SK-N-SH (cell line): ENCODE measurements at places on chromosomes 1 and 21. TPM values are rescaled to one million over a fixed set of nuclear protein-coding genes. Genes with fewer than 3 reads are reported as not detected.

- H3K4me3 ChIP-seq: no peak overlapping the region
- no peak overlapping the region for H3K27ac ChIP-seq
- peaks cover 2% of the 10 kb centered on the region; the same call in 1 of the 2 replicates for H3K4me1 ChIP-seq
- no peaks in the 10 kb centered on the region for H3K36me3 ChIP-seq
Measured at GRCh38 chr1:175174309-175175102, 18.1 kb downstream of the KIAA0040 start.

- no peak for DNase-seq
- no peaks in the 10 kb centered on the region for H3K36me3 ChIP-seq
Measured at GRCh38 chr1:119372503-119373086, 4.0 kb downstream of the HAO2 start.

Gene PLEKHA6
- 1.2 and 3.1 TPM in 2 replicates for polyA plus RNA-seq

DNA sequence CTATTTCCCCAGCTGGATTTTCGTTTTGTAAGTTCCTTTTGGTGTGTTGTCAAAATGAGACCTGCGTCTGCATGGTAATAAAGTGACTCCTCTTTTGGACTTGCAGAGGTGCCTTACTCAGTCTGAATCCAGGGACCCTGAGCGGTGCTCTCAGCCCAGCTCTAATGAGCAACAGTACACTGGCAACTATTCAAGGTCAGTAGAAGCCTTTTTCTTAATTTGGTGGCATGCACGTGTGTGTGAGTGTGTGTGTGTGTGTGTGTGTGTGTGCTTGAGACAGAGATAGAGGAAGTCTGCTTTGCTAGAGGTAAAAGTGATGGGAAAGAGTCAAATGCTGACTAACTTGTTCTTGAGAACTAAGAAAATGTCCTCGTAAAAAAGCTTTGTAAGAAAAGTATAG lies 105.4 kb downstream of the CD247 start:
- H3K27ac ChIP-seq: no peak overlapping the region
- DNase-seq: no peak
- no peak overlapping the region for H3K4me3 ChIP-seq
- peaks cover 20% of the 10 kb centered on the region for H3K36me3 ChIP-seq
- H3K4me1 ChIP-seq: peaks cover 2% of the 10 kb centered on the region; the same call in 1 of the 2 replicates

Gene KLHDC8A
- polyA plus RNA-seq: 0.02 and 0.03 TPM in 2 replicates

Gene OR2T11
- polyA plus RNA-seq: not detected in 2 replicates

Gene PRDM16
- not detected in 2 replicates for polyA plus RNA-seq

DNA sequence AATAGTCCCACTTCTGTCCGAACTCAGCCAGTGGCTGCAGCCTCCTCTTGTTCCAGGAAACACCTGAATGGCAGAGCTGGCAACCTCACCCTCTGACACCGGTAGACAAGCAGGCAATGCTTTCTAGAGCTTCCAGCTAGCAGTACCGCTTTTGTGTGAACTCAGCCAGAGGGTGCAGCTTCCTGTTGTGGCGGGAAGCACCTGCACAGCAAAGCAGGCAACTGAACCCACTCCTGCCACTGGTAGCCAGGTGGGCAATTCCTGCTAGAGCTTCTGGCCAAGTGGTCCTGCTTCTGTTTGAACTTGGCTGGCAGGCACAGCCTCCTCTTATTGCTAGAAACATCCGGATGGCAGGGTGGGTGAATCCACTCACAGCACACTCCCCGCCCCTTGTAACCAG lies 40.1 kb upstream of the TMPRSS15 start:
- no peak overlapping the region for H3K4me3 ChIP-seq
- DNase-seq: no peak
- no peaks in the 10 kb centered on the region for H3K27me3 ChIP-seq
- no peaks in the 10 kb centered on the region for H3K36me3 ChIP-seq
- H3K4me1 ChIP-seq: no peaks in the 10 kb centered on the region

Gene ADAMTS1
- 118 and 137 TPM in 2 replicates for polyA plus RNA-seq

DNA sequence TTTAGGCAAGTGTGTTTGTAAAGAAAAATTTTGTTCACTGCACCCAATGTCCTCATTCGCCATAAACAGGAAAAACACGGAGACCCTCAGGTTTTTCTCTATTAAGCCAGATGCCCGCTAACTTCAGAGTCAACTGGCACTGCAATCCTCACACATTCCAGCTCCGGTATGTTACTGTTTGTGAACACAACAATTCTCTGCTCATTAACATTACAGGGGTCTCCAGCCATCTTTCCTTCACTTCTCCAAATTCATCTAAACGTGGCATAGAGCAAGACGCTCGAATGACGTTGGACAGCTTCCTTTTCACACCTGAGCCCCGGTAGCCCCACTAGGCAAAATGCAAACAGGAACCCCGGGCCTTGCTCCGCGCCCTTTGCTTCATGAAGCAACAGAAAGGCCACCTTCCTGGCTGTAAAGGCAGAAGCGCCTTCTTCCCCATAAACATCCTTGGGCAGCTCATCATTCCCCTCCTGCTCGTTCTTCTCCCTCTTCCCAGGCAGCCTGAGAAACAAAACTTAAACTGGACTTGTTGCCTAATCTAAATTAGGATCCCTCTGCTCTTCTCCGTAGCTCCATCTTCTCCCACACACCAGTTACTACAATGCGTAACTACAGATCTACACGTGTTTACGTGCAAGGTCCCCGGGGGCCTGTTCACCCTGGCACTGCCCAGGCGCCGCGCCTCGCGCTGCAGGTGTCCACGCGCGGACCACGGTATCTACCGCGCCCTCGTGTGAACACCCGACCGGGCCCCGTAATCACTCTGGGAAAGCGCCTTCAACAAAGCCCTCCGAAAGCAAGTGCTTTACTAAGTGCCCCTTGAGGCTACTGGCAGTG lies 1.2 kb downstream of the LBR start:
- H3K4me3 ChIP-seq: peak overlapping the region; percentile 89
- H3K36me3 ChIP-seq: peaks cover 7% of the 10 kb centered on the region
- DNase-seq: peak; percentile 52
- H3K27ac ChIP-seq: no peak overlapping the region; the same call in 1 of the 2 replicates
- H3K27me3 ChIP-seq: no peaks in the 10 kb centered on the region

Gene EFNA4
- polyA plus RNA-seq: 15.9 and 17.7 TPM in 2 replicates

DNA sequence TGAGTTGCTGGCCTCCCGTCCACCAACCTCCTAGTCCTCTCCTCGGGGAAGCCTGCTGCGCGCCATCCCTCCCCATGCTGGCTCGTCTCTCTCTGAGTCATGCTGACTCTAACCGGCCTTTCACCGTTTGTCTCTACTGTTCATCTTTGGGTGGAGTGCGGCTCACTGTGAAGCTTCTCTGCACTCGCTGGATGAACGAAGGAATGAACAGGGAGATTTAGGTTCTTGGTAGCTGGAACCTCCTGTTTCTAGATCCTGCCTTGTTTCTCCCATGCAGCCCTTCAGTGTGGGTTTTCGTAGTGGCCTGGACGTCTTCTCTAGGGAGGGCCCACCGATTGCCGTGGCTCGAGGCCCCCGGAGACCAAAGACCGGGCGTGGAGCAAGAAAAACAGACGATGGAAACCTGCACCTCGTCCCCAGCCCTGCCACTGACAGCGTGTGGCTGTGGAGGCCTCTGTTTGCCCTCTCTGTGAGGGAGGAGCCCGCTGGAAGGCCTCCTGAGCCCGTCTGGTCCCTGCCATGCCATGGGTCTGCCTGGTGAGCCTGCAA lies 227.6 kb upstream of the C1orf174 start:
- H3K4me1 ChIP-seq: no peaks in the 10 kb centered on the region
- H3K36me3 ChIP-seq: no peaks in the 10 kb centered on the region
- H3K27me3 ChIP-seq: no peaks in the 10 kb centered on the region
- no peak overlapping the region for H3K4me3 ChIP-seq

Gene CBS
- polyA plus RNA-seq: 15.1 and 19.9 TPM in 2 replicates

DNA sequence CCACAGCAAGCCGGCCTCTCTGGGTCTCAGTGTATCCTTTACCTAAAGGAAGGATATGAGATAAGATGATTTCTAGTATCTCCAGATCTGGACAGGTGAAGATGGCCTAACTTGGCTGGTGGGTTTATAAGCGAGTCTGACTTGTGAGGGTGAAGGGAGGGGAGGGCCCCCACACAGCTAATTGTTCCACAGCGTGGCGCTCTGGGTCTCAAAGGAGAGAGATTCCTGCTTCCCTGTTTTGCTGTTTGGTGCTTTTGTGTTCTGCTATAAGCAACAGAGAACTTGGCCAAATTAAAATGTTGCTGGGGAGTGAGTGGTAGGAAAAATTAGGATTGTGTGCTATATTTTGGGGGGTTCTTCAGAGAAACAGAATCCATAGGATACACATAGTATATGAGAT lies 28.9 kb upstream of the NLRP3 start:
- no peak for DNase-seq
- H3K4me1 ChIP-seq: peaks cover 16% of the 10 kb centered on the region; the same call in 1 of the 2 replicates
- H3K27ac ChIP-seq: peak overlapping the region; percentile 26; the same call in 1 of the 2 replicates

GRCh38 chr1:104720741-104721140 lies 971.0 kb downstream of the AMY1C start:
- DNase-seq: no peak
- H3K4me1 ChIP-seq: no peaks in the 10 kb centered on the region
- no peaks in the 10 kb centered on the region for H3K36me3 ChIP-seq
- no peak overlapping the region for H3K4me3 ChIP-seq
- H3K27ac ChIP-seq: no peak overlapping the region

- H3K27ac ChIP-seq: peak overlapping the region; percentile 28; the same call in 1 of the 2 replicates
- H3K27me3 ChIP-seq: no peaks in the 10 kb centered on the region
- H3K4me1 ChIP-seq: peaks cover 15% of the 10 kb centered on the region; the same call in 1 of the 2 replicates
Measured at GRCh38 chr1:110477041-110477440, 26.1 kb downstream of the PROK1 start.

GRCh38 chr1:2967329-2967725 lies 53.9 kb upstream of the ACTRT2 start:
- no peaks in the 10 kb centered on the region for H3K36me3 ChIP-seq
- H3K27ac ChIP-seq: no peak overlapping the region
- H3K27me3 ChIP-seq: no peaks in the 10 kb centered on the region

Gene HES2
- 0.03 TPM in 2 replicates for polyA plus RNA-seq

Gene LYPD8
- 1.5 and 1.6 TPM in 2 replicates for polyA plus RNA-seq

- H3K4me3 ChIP-seq: no peak overlapping the region
- no peaks in the 10 kb centered on the region for H3K36me3 ChIP-seq
- H3K27ac ChIP-seq: no peak overlapping the region
Measured at GRCh38 chr1:213953806-213954205, 34.0 kb upstream of the PROX1 start.

GRCh38 chr1:107807405-107807804 lies 157.6 kb downstream of the VAV3 start:
- no peak overlapping the region for H3K27ac ChIP-seq
- H3K27me3 ChIP-seq: no peaks in the 10 kb centered on the region
- H3K36me3 ChIP-seq: no peaks in the 10 kb centered on the region
- peaks cover 2% of the 10 kb centered on the region; the same call in 1 of the 2 replicates for H3K4me1 ChIP-seq
- DNase-seq: no peak

DNA sequence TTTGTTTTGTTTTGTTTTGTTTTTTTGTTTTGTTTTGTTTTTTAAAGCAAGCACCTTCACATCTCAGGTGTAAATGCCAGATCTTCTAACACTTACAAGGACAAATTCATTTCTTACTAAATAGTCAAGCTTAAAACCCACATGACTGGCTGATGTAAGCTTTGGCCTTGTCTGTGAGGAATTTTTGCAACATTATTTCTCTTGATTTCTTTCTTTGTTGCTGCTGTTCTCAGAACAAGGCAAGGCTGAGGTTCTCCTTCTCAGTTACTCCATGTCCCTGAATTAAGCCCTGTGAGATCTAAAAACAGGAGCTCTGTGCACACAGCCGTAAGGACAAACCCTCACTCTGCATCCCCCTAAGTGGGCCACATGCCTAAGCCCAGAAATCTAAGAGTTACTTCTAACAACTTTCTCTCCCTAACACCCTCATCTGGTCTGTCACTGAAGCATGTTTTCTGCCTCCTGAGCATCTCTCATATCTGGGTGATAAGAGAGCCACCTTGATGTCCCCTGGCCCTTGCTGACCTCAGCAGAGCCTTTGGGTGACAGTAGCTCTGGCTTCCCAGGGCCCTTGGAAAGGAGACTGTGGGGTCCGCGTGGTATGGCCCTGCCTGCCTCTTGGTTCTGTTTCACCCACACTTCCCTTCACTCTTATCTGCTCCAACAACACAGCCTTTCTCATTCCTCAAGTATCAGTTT lies 81.2 kb upstream of the HOOK1 start:
- H3K27ac ChIP-seq: no peak overlapping the region
- H3K4me3 ChIP-seq: no peak overlapping the region
- no peaks in the 10 kb centered on the region; the same call in none of the 2 replicates for H3K4me1 ChIP-seq

GRCh38 chr1:81708250-81708649 lies 92.5 kb upstream of the ADGRL2 start:
- H3K4me3 ChIP-seq: no peak overlapping the region
- H3K4me1 ChIP-seq: peaks cover 21% of the 10 kb centered on the region
- H3K27ac ChIP-seq: peak overlapping the region; percentile 99
- H3K27me3 ChIP-seq: no peaks in the 10 kb centered on the region
- no peaks in the 10 kb centered on the region for H3K36me3 ChIP-seq
- DNase-seq: no peak

Gene SOX13
- 7.2 and 10.6 TPM in 2 replicates for polyA plus RNA-seq

GRCh38 chr1:8091691-8092090 lies 65.6 kb upstream of the ERRFI1 start:
- no peaks in the 10 kb centered on the region for H3K36me3 ChIP-seq
- H3K27ac ChIP-seq: peak overlapping the region; percentile 99
- DNase-seq: no peak
